ENCODE measurements at places on chromosomes 16 and 17. TPM values are rescaled to one million over a fixed set of nuclear protein-coding genes. Genes with fewer than 3 reads are reported as not detected.

CFAP52 gene
- total RNA-seq: not detected

PRSS36 gene
- total RNA-seq: 2.7 TPM

WNT9B gene
- total RNA-seq: 0.42 TPM

CYGB gene
- 20.4 TPM for total RNA-seq

HOXB5 gene
- total RNA-seq: 0.17 TPM

All from esophagus muscularis mucosa (tissue), 4 donors.